Caco-2 (cell line): ENCODE measurements at places on chromosomes 11 and 22. TPM values are rescaled to one million over a fixed set of nuclear protein-coding genes. Genes with fewer than 3 reads are reported as not detected.

DNA sequence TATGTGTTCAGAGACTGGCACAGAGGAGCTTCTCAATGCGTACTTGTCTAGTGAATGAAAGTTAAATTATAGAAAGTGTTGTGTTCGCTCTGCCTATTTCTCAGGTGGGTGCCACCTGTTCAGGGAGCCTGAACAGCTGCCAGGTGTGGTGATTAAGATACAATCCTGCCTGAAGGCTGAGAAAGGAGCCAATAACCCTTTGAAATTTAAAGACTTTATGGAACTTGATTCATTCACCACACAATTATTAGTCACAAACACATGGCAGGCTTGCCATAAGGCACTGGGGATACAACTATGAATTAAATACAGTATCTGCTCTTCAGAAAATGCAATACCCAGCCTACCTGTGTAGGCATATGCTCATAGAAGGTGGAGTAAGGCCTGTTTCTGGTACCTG, 92.9 kb upstream of the AMOTL1 start:
- no peak for DNase-seq

- peak; percentile 66 for DNase-seq
These were observed 16.6 kb upstream of the SPTBN2 start for GRCh38 chr11:66745356-66746235.

DNA sequence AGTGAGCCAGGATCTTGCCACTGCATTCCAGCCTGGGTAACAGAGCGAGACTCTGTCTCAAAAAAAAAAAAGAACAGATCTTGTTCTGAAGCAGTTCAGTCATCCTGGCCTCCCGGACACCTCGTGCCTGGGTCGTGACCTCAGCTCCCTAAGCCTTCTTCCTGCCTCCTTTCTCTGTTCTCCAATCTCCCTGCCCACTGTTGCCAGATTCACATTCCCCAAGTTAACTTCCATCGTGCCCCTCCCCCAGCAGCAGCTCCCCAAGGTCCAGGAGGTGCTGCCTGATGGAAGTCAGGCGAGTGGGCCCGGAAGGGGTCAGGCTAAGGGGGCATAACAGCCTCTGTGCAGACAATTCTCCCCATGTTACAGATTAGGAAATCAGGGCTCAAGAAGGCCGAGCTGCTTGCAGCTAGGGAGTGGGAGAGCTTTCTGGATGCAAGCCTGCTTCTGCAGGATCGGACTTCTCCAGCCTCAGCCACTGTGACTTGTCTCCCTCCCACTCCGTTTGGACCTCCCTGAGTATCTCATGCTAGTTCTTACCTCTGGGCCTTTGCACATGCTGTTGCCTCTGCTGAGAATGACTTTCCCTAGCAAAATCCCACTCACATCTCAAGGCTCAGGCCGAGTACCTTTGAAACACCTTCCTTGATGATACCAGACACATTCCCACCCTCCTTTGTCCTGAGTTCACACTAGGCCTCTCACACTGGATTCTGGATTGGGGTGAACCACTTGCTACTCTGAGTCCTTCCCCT, 14.3 kb upstream of the TMEM184B start:
- no peak for DNase-seq

DNA sequence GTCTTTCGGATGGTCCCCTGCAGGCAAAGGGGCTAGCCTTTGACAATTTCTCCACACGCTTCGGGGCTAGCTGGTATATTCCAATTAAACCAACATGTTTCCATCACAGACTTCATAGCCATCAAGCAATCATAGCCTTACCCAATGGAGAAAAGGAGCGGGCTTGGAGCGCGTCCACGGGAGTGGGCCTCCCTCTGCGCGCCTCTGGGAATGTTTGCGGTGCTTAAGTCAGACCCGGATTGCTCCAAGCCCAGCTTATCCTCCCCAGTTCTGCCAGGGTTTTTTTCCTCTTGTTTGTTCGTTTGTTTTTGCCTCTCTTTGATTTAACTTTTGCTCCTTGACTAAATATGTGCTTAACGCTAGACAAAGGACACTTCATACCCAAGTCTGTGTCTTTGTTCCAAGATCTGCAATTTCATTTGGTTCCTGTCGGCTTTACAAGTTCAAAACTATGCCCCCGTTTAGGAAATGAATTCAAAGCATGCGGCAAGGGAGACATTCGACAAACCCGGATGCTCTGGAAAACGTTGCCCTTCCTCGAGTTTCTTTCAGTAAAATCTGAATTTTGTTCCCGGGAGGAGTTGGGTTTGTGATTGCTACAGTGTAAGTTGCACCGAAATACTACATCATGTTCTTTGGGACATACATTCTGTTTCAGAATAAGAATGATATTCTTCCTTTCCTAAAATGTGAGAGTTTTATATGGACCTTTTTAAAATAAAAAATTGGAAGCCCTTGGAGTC, 1.0 kb upstream of the GLB1L2 start:
- DNase-seq = peak; percentile 34

GRCh38 chr11:65262776-65263175, 1.0 kb downstream of the POLA2 start:
- no peak for DNase-seq

DNA sequence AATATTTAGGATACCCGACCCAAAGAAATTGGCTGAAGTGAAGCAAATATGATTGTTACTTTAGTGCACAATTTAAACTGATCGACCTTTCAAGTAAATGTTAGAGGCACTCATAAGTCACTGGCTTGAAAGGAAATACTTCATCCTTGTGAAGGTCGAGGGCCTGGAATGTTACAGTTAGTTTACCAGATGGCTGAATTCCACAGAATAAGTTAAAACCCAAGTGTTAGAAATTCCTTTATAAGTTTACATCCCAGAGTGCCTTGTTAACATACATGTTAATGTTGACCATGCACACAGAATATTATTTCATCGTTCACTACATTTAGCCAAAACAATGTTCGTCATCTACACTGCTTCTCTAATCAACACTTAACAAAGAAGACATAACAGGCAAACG, 235.5 kb upstream of the ANO3 start:
- no peak for DNase-seq

Gene SCGB2A2
- total RNA-seq = not detected in 2 replicates

- no peak for DNase-seq
These were observed 9.6 kb downstream of the OR52K1 start for GRCh38 chr11:4491878-4492606.

DNA sequence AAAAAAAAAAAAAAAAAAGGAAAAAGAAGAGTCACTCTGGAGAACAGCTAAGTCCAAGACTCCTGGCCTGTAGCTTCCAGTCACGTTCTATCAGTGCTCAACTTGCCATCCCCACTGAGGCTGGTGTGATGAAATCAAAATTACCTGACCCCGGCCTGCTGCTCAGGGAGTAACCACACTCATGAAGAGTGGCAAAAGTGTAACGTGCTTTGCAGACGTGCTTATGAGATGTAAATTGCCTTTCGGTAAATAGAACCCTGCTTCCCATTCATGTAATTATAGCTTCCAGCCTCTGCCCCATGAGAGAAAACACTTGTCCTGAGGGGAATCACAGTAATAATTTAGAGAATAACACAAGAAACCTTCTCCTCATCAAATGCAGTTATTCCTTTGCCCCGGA, 28.2 kb upstream of the CHKA start:
- DNase-seq = no peak

DNA sequence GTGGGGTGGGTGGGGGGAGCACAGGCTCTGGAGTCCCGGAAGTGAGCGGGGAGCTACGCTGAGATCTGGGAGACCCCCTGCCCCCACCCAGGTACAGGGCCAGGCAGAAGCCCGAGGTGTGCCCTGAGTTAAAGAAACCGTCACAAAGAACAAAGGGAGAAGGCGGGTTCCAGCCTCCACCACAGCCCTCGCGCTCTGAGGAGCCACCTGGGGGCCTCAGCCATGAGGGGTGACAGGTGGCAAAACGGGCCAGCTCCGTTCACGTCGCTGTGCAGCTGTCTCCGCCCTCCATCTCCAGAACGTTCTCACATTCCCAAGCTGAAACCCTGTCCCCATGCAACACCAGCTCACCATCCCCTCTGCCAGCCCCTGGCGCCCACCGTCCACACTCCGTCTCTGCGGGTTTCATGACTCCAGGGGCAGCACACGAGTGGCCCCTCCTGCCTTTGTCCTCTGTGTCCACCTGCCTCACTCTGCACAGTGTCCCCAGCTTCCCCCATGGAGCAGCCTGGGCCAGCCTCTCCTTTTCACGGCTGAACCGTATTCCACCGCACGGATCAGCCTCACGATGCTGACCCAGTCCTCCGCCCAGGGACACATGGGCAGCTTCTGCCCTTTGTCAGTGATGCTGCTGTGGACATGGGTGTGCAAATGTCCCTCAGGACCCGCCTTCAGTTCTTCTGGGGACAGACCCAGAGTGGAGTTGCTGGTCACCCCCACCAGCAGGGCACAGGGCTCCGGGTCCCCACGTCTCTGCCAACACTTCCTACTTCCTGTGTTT, 1.7 kb upstream of the MUC5B start:
- DNase-seq = no peak

- peak; percentile 70 for DNase-seq
These were observed 201.5 kb downstream of the SOX6 start for GRCh38 chr11:16154715-16155396.
